NCI-H748 treated with DMSO at 0.1 percent for 48 hours (cell line): ENCODE measurements at places on chromosomes 12 and 14.
A peak's percentile ranks its signal among the peaks of the same experiment; 100 is the strongest.

DNA sequence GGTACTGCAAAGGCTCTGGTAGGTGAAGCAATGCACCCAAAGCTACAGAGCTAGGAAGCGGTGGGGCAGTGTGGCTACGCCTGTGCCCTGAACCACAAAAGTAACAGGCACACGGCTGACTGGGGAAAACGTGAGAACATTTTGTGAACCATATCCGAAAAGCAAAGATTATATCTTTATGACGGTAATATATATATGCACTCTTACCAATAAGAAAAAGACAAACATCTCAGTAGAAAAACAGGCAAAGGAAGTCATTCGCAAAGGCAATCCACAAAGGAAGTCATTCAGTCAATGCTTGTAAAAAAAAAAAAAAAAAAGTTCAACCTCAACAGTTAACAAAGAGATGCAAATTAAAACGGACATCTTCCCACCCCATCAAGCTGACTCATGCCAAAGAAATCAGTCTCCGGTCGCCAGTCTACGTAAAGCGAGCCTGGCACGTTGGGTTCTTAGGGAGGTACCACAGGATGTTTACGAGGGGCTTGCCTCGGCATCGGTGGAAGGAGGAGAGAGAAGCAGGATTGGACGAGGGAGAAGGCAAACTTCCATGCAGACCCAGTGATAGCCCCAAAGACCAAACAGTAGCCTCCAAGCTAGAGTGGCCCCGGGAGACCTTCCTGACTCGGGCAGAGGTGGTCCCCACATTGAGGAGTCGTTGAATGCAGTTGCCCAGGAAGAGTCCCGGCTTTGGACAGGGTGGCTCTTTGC is 39.4 kb upstream of the PPP2R5C start:
- DNase-seq, result no peak

- DNase-seq, result no peak
Measured at GRCh38 chr12:26741584-26742227, 91.3 kb downstream of the ITPR2 start.

GRCh38 chr12:25480145-25480544 is 72.9 kb downstream of the LMNTD1 start:
- no peak for DNase-seq

- DNase-seq, result no peak
Measured at GRCh38 chr14:101351769-101352168, 209.5 kb upstream of the DIO3 start.

DNA sequence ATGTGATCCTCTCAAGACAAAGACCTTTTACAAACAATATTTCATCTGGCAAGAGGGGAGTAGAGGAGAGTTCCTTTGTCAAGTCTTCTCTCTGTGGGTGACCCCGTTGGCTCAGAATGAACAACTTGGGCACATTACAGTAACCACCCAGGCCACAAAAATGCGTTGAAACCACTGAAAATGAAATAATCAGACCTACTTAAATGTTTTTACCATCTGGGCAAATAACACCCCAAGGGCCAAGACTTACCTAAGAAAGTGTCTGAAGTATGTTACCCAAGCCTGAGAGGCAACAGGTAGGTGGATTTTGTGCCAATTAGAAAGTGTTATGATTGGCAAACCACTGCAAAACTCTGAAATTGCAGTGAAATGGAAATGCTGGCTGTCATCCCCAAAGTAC is 1.3 kb downstream of the TC2N start:
- DNase-seq, result no peak

DNA sequence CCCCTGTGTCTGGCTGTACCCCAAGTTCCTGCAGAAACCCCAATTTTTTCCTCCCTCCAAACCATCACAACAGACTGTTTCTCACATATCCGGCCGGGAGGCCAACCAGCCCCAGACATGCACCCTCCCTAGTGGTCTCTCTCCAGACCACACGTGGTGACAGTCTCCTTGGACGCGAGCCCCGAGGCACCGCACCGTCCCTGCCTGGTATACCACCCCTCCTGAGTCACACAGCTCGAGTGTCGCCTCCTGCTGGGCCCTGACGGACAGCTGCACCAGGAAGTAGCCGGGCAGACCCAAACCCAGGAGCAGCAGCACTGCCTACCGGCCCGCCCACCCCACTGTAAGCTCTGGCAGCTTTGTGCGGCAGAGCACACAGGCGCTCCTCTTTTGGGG is 97.4 kb downstream of the RFLNA start:
- no peak for DNase-seq

DNA sequence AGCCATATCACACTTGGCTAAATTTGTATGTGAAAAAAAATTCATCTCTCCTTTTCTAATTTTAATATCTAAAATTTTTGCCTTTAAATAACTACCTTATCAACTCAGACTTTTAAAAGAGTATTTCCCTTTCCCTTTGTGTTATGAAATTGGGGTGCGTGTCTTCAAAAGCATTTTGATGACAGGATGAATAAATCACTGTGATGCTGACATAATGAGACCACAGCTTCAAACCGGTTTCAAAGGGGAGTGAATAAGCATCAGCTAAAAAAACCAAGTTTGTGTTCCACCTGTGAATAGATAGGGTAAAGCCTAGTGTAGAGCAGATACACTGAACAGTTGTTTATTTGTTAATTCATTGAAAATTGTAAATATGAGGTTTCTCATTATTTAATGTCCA is 85.0 kb downstream of the LGR5 start:
- no peak for DNase-seq

DNA sequence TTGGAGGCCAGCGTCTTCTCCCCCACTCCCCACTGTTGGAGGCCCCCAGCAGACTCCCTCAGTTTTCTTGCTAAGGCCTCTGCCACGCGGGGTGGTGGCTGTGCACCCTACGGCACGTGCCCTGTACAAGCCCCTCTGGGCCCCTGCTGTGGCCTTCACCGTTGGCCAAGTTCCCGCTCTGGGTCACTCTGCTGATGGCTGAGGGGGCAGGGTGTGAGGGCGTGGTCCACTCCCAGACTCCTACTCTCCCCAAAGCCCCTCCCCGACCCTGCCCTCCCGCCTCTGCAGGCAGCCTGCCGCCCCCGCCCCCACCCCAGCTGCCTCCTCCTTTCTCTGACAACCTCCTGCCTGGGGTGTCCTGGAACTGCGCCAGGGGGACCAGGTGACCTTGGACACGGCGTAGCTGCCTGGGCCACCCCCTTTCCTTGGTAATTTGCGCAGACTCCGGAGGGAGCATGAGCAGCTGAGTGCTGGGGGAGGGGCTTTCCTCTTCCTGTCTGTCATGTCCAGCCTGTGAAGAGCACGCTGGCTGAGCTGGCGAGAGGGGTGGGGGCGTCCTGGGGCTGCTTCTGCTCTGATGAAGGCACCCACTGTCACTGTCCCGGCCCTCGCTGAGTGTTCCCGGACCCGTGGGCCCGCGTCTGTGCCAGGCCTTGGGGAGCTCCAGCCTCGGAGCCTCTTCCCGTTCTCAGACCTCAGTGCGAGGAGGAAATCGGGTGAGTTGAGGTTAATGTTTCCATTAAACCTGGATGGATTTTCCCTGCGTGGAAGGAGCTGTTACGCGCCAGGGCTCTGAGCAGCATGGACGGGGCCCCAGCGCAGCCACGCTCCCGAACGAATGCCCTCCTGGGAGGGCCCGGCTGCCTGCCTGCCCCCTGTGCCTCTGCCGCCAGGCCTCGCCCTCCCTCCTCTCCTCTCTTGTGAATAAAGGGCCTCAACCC is 85.0 kb downstream of the KIF26A start:
- no peak for DNase-seq

DNA sequence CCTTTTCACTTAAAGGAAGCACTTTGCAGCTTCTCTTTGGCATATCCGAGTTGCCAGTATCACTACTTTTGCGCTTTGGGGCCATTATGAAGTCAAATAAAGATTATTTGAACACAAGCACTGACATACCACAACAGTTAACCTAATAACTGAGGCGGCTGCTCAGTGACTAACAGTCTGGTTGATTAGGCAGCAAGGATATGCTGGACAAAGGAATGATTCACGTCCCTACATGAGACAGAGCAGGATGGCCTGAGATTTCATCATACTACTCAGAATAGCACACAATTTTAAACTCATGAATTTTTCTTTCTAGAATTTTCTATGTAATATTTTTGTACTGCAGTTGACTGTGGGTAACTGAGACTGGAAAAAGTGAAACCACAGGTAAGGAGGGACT is 56.9 kb upstream of the E2F7 start:
- DNase-seq, result no peak

GRCh38 chr12:128155571-128155970 is 111.4 kb upstream of the TMEM132C start:
- no peak for DNase-seq

- DNase-seq, result peak; percentile 5
Measured at GRCh38 chr14:23321572-23322547, 603 bp downstream of the PABPN1 start.

- DNase-seq, result no peak
Measured at GRCh38 chr14:32537166-32537565, 208.1 kb downstream of the AKAP6 start.
